ENCODE measurements at places on chromosomes 1 and 21.

DNA sequence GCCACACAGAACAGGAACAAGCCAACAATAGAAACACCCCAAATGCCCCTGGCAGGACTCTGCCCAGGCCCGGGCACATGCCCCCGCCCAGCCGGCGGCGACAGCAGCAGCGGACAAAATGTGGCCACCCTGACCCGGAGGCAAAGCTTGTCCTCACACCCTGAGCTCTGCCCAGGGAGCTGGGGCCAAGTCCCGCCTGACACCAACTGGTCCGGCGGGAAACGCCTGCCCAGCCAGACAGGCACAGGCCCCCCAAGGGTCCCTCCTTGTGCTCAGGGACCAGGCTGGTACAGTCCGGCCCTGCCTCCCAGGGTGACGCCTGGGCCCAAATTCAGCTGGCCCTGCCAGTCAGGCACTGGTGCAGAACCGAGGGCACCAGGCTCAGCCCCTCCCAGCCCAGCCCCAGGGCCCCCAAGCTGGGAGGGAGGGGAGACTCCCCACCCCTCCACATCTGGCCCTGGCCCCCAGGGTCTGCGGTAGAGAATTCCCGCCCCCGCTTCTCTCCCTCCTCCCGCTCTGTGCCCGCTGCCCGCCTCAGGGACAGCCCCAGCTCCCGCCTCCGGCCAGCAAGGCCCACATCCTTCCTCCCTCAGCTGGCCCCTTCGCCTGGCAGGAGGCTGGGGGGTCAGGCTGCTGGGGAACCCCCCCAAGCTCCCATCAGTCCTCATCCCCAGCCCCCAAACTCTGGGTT, 2.0 kb downstream of the AHDC1 start:
- DNase-seq: no peak

DNA sequence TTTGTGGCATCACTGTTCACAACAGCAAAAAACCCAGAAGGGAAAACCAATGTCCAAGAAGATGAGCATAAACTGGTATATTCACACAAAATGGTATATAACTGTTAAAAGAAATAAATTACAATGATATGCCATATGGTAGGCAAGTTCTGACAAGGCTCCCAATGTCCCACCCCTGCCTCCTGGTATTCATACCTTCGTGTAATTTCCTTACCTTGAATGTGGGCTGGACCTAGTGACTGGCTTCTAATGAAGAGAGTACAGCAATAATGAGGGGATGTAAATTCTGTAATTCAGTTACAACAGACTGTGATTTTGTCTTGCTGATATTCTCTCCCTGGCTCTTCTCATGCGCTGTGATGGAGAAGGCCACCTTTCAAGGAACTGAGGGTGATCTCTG, 9.3 kb downstream of the ANKRD45 start:
- no peak for DNase-seq

DNA sequence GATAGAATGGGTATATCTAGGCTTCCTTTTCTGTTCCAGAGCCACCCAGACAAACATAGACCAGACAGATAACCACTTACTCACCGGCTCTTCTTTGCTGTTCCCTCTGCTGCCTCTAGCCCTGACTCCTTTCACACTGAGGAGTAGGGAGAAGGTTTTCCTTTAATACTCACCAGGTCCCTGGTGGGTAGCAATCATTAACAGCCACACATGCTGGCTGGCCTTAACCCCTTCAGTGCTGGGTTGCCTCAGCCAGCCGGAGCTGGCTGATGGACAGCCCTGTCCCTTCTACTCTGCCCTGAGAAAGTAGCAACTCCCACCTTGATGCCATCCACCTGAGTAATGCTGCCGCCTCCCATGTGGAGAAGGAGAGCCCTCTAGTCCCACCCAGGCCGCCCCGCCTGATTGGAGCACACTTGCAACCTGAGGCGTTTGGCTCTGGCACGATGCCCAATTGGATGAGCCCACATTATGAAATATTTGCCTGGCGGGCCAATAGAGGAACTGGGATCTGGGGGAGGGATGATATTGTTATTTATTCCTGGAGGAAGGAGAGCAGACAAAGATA, 71.6 kb downstream of the PLEKHA6 start:
- peak; percentile 17 for DNase-seq

- peak; percentile 100 for DNase-seq
Measured at GRCh38 chr1:36386265-36387140, 779 bp upstream of the STK40 start.

- DNase-seq: peak; percentile 79
Measured at GRCh38 chr1:9874959-9875635, 35.0 kb downstream of the CTNNBIP1 start.

GRCh38 chr1:14300991-14301703, 297.3 kb upstream of the KAZN start:
- no peak for DNase-seq

GRCh38 chr1:186535388-186536133, 74.6 kb upstream of the PDC start:
- DNase-seq: peak; percentile 98

DNA sequence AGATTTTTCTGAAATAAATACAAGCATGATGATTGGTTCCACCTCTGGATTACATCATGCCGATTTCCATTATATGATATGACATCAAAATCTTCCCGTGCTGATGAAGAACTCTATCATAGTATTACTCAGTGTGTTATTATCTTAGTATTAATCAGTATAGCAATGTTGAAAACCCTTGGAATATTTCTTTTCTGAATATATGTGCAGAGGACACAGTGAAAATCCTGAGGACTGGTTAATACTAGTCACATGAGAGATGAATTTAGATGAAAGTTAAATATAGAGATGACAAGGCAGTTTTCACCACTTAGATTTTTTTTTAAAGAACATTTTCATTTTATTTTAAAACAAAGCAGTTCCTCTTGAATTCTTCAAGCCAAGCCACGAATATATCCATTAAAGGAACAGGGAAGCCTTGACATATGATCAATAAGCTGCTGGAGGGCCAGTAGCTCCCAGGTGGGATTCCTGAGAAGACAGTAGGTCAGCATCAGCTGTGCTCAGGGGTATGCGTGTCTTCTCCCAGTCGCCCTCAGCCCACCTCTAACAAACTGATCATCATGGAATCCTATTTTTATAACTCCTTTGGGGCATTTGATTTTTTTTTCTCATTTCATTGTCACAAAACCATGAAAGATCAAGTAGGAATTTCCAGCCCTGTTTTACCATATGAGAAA, 56.2 kb upstream of the UBE2U start:
- no peak for DNase-seq

- no peak for DNase-seq
Measured at GRCh38 chr1:71037829-71038620, 9.6 kb downstream of the PTGER3 start.

DNA sequence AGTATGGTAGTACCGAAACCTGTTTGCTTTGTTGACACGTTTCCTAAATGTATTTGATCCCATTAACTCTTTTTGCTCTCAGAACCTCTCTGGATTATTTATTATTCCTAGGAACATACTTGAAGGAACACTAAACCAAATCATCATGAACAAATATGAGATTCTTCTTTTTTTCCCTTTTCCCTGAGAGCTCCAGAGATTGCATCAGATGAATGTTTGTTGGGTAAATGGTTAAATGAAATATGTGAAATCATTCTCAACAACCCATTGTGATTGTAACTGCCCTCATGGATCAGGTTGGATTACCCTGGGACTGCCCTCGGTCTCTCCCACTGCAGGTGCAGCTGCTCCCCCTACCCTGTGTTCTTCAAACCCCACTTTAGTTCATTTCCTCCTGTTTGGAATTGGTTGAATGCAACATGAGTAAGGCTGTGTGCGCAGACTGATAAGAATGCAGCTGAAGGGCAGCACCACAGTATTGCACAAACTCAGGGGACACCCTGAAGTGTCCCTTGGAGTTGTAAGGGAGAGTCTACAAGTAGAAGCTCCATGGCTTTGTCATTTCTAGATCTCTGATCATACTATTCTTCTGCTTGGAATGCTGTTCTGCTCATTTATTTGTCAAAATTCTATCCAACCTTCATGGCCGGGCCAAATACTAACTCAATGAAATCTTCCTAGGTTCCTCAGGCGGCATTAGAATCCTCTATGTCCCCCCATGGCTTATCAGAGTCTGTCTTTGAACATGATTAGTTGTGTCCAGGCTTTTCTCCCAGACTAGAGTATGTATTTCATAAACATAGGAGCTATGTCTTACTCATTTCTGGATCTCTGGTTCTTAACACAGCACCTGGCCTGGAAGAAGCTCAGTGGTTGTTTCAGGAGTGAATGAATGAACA, 47.1 kb upstream of the NEK2 start:
- DNase-seq: no peak

DNA sequence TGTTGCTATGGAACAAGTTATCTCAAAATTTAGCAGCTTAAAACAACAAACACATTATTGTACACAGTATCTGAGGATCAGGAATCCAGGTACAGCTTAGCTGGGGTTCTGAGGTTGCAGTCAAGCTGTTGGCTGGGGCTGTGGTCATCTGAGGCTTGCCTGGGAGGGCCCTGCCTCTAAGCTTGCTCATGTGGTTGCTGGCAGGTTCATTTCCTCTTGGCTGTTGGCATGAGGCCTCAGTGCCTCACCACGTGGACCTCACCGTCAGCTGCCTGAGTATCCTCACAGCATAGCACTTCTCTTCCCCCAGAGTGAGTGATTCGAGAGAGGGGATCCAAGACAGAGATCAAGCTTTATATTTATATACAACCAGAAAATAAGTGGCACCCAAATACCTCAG, 18.6 kb downstream of the NTPCR start:
- peak; percentile 67 for DNase-seq

DNA sequence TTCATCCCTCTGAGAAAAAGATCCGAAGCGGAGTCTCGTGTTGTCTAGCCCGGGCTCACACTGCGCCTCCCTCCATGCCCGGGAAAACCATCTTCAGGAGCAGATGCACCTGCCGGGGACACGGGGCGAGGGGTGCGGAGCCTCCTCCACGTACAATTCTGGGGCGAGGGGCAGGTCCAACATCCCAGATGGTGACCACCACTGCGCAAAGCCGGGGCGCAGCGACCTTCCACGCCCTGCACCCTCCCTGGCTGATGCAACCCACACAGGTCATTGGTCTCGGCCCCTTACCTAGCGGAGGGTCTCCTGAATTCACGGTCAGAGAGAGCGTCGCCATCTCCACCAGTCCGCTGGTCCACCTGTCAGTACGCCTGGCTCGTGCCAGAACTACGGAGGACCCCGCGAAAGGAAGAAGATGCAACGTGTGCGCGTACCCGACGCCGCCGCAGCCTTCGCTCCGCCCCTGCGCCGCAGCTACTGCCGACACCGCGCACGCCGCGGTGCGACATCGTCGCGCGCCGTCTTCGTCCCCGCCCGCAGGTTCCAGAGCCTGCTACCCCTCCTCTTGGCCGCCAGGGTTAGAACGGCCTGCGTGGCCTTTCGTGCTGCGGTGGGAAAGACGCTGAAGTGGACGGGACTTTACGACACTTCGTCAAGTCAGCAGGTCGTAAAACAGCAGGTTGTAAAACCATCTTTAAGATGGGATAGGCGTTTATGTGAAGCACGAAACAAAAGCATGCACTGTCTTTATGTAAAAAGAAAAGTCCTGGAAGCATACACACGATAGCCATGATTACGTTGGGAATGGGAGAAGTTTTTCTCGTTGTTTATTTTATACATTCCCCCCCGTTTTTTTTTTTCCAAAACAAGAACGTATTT, at the start of gene EPRS1:
EPRS1 (minus strand) TSS at position 454 of the 879 bp plus-strand sequence; CDS start at position 337, 117 bp downstream.
- peak; percentile 99 for DNase-seq

DNA sequence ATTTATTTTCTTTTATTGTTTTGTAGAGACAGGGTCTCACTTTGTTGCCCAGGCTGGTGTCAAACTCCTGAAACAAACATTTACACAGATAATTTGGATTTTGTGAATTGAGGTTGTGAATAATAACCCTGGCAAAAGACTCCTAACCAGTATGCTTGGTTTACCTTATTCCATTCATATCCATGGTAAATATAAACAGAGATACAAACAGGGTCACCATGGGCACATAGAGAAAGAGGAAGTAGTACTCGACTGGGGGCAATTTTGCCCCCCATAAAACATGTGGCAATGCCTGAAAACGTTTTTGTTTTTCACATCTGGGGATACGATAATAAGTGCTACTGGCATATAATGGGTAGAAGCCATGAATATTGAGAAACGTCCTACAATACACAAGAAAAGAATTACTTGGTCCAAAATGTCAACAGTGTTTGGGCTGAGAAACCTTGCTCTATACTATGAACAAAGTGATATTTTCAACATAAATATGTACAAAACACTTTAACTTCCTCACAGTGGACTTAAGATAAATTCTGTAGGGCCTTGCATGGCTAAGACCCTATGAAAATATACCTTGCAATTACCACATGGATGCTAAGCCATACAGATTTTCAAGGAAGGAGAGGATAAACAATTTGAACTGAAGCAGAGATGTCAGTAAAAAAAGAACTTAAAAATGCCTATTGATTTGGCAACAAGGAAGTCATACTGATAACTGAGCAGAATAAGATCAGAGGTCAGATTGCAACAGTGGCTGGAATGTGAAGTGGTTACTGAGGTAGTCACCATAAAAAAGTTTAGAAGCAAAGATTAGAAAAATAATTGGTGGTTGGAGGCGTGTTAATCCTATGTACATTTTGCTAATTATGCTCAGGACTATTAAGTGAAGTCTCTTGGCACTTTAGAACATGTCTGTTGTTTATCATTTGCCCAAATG, 27.4 kb upstream of the ASPM start:
- DNase-seq: peak; percentile 70

DNA sequence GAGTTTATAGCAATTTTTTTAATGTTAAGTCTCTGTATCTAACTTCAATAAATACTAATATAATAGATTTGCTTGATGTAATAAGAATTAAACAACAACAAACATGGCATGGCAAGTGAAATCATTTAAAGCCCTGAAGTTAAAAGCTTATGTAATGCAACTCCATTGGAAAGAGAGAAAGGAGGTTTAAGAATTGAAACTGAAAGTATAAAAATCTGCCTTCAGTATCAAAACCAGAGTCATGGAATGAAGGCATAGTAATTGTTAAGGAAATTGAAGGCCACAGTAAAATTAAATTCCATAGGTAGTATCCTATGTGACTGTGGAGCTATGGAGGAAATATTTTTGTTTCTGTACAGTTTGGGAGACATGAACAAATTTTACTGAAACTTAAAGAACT, 55.1 kb downstream of the PRDX6 start:
- DNase-seq: no peak

DNA sequence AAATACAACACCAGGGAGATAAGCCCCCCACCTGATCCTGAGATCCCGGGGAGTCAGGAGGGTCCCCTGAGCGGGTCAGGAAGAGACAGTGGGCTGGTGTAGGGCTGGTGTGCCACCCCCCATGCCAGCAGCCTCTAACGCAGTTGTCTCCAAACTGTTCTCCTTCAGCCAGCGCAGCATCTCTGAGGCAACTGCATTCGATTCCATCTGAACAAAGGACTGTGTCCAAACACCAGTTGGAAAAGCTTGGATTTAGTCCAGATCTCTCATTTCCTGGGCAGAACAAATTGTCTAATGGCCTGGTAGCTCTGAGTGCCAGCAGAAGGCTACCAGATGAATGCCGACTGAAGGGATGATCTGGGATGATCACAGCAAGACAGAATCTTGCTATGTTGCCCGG, 44.1 kb upstream of the EIF4G3 start:
- DNase-seq: peak; percentile 29

DNA sequence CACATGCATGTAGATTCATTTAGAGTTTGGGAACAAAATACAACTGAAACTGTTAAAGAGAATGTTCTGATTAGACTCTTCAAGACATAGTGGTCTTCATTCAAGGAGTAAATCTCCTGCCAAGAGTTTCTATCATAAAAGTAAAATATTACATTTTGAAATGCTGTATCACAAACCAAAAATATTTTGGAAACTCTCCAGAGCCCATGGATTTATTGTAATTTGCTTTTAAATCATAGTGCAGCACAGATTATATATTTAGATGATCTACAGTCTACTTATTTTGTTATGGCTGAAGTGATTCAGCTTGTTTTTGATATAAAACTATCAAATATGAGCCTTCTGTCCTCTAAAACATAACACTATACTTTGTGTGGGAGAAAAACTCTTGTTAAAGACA, 105.3 kb downstream of the DISP1 start:
- peak; percentile 23 for DNase-seq
